Activated CD4-positive, alpha-beta memory T cell treated with anti-CD3 and anti-CD28 coated beads for 36 hours (primary cell): ENCODE measurements at places on chromosomes 7 and 10. TPM values are rescaled to one million over a fixed set of nuclear protein-coding genes. Genes with fewer than 3 reads are reported as not detected.

The SLC26A3 gene
- not detected for total RNA-seq

The APBB1IP gene
- 50.1 TPM for total RNA-seq

The RARRES2 gene
- not detected for total RNA-seq

The ASZ1 gene
- not detected for total RNA-seq

The HIPK2 gene
- 18.9 TPM for total RNA-seq

The SEMA3E gene
- not detected for total RNA-seq

The LRRC17 gene
- not detected for total RNA-seq

The RPEL1 gene
- total RNA-seq: not detected

The KCND2 gene
- not detected for total RNA-seq

The PITX3 gene
- 1.1 TPM for total RNA-seq

The DGKI gene
- 7.0 TPM for total RNA-seq

The HOXA6 gene
- not detected for total RNA-seq

The CPN1 gene
- total RNA-seq: not detected

The MUC3A gene
- total RNA-seq: not detected

The KIAA1217 gene
- 1.1 TPM for total RNA-seq

The TMEM270 gene
- total RNA-seq: not detected

DNA sequence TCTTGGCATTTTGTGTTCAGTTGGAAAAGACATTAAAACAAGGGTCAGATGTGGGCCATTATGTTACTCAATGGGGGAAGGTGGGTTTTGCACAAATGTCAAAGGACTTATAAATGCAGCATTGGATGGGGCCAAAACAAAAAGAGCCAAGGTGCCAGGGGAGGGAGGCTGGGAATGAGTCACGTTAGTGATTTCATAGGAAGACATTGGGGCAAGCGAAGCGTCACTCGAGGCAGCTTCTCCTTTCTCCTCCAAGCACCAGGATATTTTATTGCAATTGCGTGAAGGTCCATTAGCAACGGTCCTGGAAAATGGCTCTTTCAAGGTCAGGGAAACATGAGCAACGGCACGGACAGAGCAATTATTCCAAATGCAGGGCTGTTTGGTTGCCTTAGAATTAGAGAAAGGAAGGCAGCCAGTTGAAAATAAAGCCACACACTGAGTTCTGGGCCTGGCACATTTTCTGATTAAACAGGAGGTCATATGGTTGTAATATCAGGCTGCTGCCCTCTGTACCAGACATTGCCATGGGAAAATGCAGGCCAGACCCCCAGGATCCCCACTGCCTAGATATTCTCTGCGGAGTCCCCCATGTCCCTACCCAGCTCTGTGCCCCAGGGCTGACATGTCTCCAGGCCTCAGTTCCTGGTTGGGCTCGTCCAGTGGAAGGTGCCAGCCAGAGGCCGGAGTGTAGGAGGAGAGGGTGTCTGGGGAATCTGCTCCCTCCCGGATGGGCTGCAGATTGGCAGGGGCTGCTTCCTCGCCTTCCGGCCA, 63.3 kb upstream of the NANOS1 start:
- no peak for DNase-seq
- no peak overlapping the region for H3K4me3 ChIP-seq
- H3K27ac ChIP-seq: no peak overlapping the region
- H3K27me3 ChIP-seq: peaks cover 6% of the 10 kb centered on the region
- H3K4me1 ChIP-seq: no peaks in the 10 kb centered on the region

GRCh38 chr7:132569884-132570614, 6.2 kb downstream of the PLXNA4 start:
- no peak overlapping the region for H3K27ac ChIP-seq
- H3K27me3 ChIP-seq: peaks cover 57% of the 10 kb centered on the region
- DNase-seq: no peak
- H3K36me3 ChIP-seq: no peaks in the 10 kb centered on the region
- peaks cover 6% of the 10 kb centered on the region for H3K4me1 ChIP-seq

GRCh38 chr7:43873300-43873699, 4.0 kb upstream of the MRPS24 start:
- peaks cover 27% of the 10 kb centered on the region for H3K36me3 ChIP-seq
- peaks cover 1% of the 10 kb centered on the region for H3K27me3 ChIP-seq
- H3K4me1 ChIP-seq: peaks cover 25% of the 10 kb centered on the region
- no peak overlapping the region for H3K4me3 ChIP-seq
- DNase-seq: no peak

DNA sequence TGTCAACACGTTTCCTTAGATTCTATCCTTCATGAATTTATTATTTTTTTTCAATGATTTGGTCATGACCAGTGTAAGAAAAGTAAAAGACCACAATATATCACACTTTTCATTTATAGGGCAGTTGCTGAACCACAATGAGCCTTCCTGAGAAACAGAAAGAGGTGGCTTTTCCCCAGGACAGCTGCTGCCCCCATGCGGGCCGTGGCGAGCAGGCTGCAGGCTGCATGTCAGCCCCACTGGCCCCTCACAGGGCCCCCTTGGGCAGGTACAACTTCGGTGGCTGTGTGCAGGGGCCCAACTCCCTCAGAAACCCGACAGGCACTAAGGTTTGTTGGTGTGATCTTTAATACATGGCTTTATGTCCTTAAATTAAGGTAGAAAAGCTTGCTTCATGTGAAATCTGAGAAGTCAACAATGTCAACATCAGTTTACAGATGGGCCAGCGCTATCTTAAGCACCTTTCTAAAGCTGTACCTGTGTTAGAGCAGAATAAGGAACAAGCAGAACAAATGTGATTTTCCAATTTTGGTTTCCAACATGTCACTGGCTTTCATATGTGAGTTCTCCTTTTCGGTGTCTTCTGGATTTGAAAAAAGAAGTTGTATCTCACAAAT, 10.6 kb downstream of the BEND7 start:
- peaks cover 14% of the 10 kb centered on the region for H3K27me3 ChIP-seq
- no peak for DNase-seq
- no peak overlapping the region for H3K27ac ChIP-seq
- H3K4me1 ChIP-seq: no peaks in the 10 kb centered on the region
- H3K36me3 ChIP-seq: no peaks in the 10 kb centered on the region

- H3K4me1 ChIP-seq: no peaks in the 10 kb centered on the region
- H3K36me3 ChIP-seq: no peaks in the 10 kb centered on the region
- H3K27me3 ChIP-seq: no peaks in the 10 kb centered on the region
- no peak overlapping the region for H3K27ac ChIP-seq
- no peak for DNase-seq
These were observed 991.5 kb downstream of the NRG3 start for GRCh38 chr10:82866424-82867020.

GRCh38 chr7:135560631-135561030, 2.9 kb downstream of the NUP205 start:
- H3K4me3 ChIP-seq: no peak overlapping the region
- DNase-seq: no peak
- H3K4me1 ChIP-seq: peaks cover 25% of the 10 kb centered on the region
- no peaks in the 10 kb centered on the region for H3K27me3 ChIP-seq
- H3K27ac ChIP-seq: peak overlapping the region; percentile 9

DNA sequence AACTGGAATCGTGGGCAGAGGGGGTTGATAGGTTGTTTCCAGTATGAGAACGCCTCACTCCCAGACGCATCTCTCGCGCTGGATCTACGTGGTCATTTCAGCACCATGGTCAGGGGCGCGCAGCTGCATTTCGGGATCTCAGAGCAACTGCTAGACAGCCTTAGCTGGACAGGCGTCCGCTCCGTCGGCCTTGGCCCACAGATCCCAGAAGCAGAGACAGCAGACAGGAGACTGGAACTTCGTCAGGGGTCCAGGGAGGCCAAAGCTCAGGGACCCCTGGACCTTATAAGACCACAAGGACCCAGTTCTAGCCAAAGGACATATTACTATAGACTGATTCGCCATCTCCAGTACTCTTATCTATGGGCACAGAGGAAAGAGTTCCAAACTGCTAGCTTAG, 5.3 kb downstream of the NEUROG3 start:
- H3K4me1 ChIP-seq: peaks cover 5% of the 10 kb centered on the region
- DNase-seq: peak; percentile 61
- H3K27ac ChIP-seq: no peak overlapping the region
- peaks cover 70% of the 10 kb centered on the region for H3K27me3 ChIP-seq
- no peak overlapping the region for H3K4me3 ChIP-seq

- no peaks in the 10 kb centered on the region for H3K27me3 ChIP-seq
- H3K36me3 ChIP-seq: no peaks in the 10 kb centered on the region
- H3K27ac ChIP-seq: no peak overlapping the region
These were observed 171.9 kb downstream of the HDAC9 start for GRCh38 chr7:18667466-18667865.

DNA sequence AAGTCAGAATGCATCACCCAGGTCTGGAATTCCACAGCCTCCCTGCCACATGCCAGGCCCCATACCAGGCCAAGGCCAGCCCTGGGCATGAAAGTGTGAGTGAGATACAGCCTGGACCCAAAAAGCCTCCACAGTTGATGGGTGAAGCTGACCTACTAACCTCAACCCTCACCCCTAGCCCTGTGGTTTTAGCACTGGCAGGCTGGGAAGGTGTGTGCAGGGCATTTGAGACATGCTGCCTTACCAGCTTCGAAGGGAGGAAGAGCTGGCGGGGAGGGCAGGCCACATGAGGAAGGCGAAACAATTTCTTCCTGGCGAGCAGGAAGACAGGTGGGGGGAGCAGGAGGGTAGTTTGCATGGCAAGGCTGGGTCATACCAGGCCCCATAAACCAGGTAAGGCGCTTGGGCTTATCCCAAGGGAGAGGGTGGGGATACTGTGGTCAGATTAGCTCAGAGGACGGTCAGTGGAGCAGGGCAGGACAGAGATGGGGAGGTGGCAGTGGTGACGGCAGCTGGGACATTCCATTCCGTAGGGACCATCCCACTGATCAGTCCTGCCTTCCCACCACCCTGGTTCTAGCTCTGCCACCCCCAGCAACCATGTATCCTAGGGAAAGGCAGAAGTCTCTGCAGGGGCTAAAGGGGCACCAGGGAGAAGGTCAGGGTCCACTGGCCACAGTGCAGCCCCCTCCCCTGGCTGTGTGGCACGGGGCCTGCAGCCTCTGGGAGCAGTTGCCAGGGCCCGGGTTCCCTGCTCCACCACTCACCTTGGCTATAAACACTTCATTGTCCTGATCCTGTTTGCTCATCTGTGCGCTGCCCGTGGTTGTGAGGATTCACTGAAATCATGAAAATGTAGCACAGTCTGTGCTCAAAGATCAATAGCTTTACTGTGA, 155.8 kb downstream of the NRF1 start:
- no peak overlapping the region for H3K4me3 ChIP-seq
- H3K27me3 ChIP-seq: no peaks in the 10 kb centered on the region

DNA sequence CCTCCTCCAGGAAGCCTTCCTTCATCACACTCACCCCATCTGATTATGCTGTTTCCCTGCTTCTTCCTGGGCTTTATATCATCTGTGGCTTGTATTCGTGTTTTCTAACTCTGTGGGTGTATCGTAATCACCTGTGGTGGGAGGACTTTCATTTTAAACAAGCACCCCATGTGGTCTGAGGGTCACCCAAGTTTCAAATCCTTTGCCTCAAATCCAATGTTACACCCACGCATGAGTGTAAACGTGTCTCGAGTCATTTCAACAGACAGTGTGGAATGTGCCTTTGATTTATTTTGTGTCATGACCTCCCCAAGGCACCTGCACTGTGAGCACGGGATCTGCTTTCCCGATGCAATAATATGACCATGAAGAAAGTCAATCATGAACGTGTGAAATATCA, 17.5 kb upstream of the LYZL2 start:
- peaks cover 25% of the 10 kb centered on the region for H3K4me1 ChIP-seq
- H3K27me3 ChIP-seq: peaks cover 45% of the 10 kb centered on the region
- no peak overlapping the region for H3K4me3 ChIP-seq
- DNase-seq: peak; percentile 28

- no peaks in the 10 kb centered on the region for H3K36me3 ChIP-seq
- H3K27me3 ChIP-seq: no peaks in the 10 kb centered on the region
- H3K4me3 ChIP-seq: no peak overlapping the region
- no peak overlapping the region for H3K27ac ChIP-seq
- no peaks in the 10 kb centered on the region for H3K4me1 ChIP-seq
These were observed 108.5 kb downstream of the RAB18 start for GRCh38 chr10:27612551-27613035.

GRCh38 chr10:122341141-122341810, 33.2 kb upstream of the PLEKHA1 start:
- H3K36me3 ChIP-seq: no peaks in the 10 kb centered on the region
- peaks cover 3% of the 10 kb centered on the region for H3K27me3 ChIP-seq
- no peak overlapping the region for H3K4me3 ChIP-seq
- peaks cover 8% of the 10 kb centered on the region for H3K4me1 ChIP-seq
- no peak overlapping the region for H3K27ac ChIP-seq
- DNase-seq: no peak

- H3K27me3 ChIP-seq: no peaks in the 10 kb centered on the region
- H3K4me1 ChIP-seq: peaks cover 17% of the 10 kb centered on the region
- H3K27ac ChIP-seq: peak overlapping the region; percentile 84
- no peak for DNase-seq
These were observed 136.5 kb downstream of the CNNM2 start for GRCh38 chr10:103054621-103055020.

GRCh38 chr10:59311025-59311424, 51.3 kb downstream of the FAM13C start:
- no peak for DNase-seq
- H3K36me3 ChIP-seq: no peaks in the 10 kb centered on the region
- H3K4me1 ChIP-seq: no peaks in the 10 kb centered on the region
- no peak overlapping the region for H3K27ac ChIP-seq
- H3K27me3 ChIP-seq: no peaks in the 10 kb centered on the region

DNA sequence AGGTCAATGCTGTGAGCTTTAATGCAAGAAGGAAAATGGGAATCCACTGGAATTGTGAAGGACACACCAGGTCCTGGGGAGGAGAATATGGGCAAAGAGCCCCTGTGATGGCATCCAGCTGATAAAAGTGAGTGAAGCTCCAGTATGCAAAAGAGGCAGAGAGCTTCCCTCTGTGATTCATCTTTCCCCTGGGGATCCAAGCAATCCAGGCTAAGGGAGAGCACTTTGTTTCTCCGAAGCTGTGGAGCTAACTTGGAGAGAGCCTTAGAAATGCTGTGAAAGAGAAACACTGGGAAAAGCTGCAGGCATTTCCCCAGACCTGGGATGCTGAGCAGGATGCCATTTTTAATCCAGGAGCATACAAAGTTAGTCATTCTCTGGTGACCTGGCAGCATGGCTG, 489.5 kb downstream of the SH2D4B start:
- H3K27ac ChIP-seq: no peak overlapping the region
- DNase-seq: no peak
- H3K36me3 ChIP-seq: no peaks in the 10 kb centered on the region
- no peaks in the 10 kb centered on the region for H3K27me3 ChIP-seq
- no peak overlapping the region for H3K4me3 ChIP-seq

GRCh38 chr7:32941681-32942414, 15.4 kb upstream of the FKBP9 start:
- no peak for DNase-seq
- no peak overlapping the region for H3K27ac ChIP-seq
- peaks cover 2% of the 10 kb centered on the region for H3K36me3 ChIP-seq
- H3K27me3 ChIP-seq: peaks cover 3% of the 10 kb centered on the region

- H3K4me1 ChIP-seq: no peaks in the 10 kb centered on the region
- peaks cover 10% of the 10 kb centered on the region for H3K27me3 ChIP-seq
- no peaks in the 10 kb centered on the region for H3K36me3 ChIP-seq
- DNase-seq: no peak
- no peak overlapping the region for H3K27ac ChIP-seq
These were observed 218.8 kb upstream of the CELF2 start for GRCh38 chr10:10798864-10799192.

DNA sequence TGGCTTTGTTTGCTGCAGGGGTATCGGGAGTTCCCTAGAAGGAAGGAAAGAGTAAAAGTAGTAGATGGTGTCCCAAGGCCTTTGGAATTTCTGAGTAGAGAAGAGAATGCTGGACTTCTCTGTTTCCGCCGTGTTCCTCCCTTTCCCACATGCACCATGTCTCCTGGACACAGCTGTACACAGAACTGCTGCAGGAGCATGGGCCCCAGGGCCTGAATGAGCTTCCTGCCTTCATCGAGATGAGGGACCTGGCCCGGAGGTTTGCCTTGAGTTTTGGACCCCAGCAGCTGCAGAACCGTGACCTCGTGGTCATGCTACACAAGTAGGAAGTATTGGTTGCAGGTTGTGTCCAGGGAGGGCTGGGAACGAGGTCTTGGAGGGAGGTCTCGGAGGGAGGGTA, 15.3 kb upstream of the PVRIG start:
- no peak overlapping the region for H3K27ac ChIP-seq
- H3K4me3 ChIP-seq: no peak overlapping the region
- H3K27me3 ChIP-seq: no peaks in the 10 kb centered on the region
- peaks cover 27% of the 10 kb centered on the region for H3K4me1 ChIP-seq
- no peaks in the 10 kb centered on the region for H3K36me3 ChIP-seq
